ENCODE measurements at places on chromosomes 6 and 20.

DNA sequence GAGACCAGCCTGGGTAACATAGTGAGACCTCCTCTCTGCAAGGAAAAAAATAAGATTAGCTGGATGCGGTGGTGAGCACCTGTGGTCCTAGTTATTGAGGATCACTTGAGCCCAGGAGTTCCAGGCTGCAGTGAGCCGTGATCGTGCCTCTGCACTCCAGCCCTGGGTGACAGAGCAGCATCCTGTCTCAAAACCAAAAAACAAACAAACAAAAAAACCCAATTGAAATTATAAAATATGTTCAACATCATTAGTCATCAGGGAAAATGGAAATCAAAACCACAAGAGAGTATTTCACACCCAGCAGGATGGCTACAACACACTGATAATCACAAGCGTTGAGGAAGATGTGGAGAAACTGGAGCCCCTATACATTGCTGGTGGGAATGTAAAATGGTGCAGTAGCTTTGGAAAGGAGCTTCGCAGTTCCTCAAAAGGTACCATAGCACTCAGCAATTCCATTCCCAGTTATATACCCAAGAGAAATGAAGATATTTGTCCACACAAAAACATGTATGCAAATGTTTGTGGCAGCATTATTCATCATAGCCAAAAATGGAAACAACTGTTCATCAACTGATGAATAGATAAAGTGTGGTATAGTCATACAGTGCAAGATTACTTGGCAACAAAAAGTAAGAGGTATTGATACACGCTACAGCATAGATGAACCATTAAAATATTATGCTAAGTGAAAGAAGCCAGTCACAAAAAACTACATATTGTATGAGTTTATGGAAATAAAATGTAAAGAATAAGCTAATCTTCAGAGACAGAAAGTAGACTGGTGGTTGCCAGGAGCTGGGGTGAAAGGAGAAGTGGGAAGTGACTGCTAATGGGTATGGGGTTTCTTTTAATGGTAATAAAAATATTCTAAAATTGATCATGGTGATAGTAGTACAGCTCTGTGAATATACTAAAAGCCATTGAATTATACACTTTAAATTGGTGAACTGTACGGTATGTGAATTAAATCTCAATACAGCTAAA lies 38.7 kb upstream of the RIPOR2 start:
- no peak for DNase-seq

DNA sequence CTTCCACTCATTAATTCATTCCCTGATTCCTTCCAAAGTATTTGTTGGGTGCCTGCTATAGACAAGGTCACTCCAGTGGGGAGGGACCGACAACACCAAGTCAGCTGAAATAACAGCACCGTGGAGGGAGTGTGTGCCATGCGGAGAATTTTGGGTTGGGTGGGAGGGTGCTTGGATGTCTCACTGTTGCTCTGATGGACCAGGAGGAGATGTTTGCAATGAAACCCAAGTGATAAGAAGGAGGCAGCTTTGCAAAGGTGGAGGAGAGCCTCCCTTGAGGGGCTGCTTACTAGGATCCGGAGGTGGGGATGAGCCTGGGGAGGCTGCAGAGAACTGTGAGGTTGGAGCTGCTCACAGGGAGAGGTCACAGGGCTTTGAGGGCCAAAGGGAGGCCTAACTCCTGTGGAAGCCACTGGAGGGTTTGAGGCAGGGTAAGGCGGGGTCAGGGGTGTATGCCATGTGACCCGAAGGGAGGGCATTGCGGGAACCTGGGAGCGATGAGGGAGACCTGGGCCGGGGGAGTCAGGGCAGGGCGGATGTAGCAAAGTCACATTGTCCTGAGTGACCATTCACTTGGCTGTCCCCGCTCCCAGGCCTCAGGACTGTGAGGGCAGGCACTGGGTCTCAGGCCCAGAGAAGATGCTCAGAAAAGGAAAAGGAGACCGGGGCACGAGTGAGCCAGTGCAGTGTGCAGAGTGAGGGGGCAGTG lies 124.5 kb downstream of the PHACTR3 start:
- no peak for DNase-seq

- DNase-seq = no peak
Measured at GRCh38 chr6:92216717-92217116, 1202.6 kb downstream of the EPHA7 start.

GRCh38 chr20:50617022-50617421 lies 74.3 kb downstream of the RIPOR3 start:
- DNase-seq = no peak

- no peak for DNase-seq
Measured at GRCh38 chr6:33708516-33709204, 2.8 kb downstream of the UQCC2 start.

- DNase-seq = no peak
Measured at GRCh38 chr6:25488156-25488555, 163.9 kb upstream of the SCGN start.
